Activated CD8-positive, alpha-beta T cell treated with anti-CD3 and anti-CD28 coated beads, Interleukin-2, amount 10 ng/mL, durations not matched to agents 7 days and 5 days (primary cell): ENCODE measurements at places on chromosomes 12 and 14. TPM values are rescaled to one million over a fixed set of nuclear protein-coding genes. Genes with fewer than 3 reads are reported as not detected.
A peak's percentile ranks its signal among the peaks of the same experiment; 100 is the strongest.

Gene MAP1LC3B2
- 1.3 TPM for total RNA-seq

Gene RERGL
- total RNA-seq = not detected

DNA sequence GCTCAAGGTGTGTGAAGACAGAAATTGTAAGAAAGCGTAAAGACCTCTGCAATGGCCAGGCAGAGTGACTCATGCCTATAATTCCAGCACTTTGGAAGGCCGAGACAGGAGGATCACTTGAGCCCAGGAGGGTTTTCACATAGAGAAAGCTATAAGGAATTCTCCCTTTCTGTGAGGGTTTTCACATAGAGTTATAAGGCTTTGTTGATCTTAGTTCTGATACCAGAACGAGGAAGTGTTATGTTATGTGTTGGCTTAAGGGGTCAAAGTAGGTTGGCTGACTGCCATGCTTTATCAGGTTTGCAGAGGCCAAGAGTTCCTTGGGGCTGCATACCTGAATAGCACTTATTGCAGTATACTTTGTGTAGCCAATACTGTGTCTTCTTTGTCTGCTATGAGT, 139.1 kb downstream of the ERC1 start:
- no peak for DNase-seq

- no peak for DNase-seq
Measured at GRCh38 chr12:67929384-67929772, 59.9 kb upstream of the IFNG-AS1 start.

GRCh38 chr12:6278439-6279255, 31.8 kb upstream of the PLEKHG6 start:
- peak; percentile 84 for DNase-seq

- no peak for DNase-seq
Measured at GRCh38 chr12:101110866-101111265, 99.2 kb downstream of the SLC5A8 start.
